ENCODE measurements at places on chromosomes 7 and 10.

DNA sequence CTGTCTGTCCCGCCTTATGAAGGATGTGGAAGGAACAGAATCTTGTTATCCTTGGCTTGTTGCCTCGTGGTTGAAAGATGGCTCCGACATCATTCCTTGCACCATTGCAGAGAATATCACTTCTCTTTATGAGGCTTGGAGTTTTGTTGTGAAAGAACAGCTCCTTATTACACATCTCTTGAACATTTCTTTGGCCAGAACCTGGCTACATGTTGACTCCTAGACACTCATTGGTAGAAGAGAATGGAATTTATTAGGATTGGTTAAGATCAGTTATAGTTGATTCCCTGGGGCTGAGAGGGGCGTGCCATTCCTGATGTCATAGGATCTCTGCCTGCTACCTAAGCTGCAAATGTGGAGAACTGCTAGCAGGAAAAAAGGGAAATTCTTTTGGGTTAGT is 180.5 kb upstream of the CTBP2 start:
- DNase-seq: no peak

GRCh38 chr10:20988357-20988983 is 91.4 kb upstream of the NEBL start:
- no peak for DNase-seq

DNA sequence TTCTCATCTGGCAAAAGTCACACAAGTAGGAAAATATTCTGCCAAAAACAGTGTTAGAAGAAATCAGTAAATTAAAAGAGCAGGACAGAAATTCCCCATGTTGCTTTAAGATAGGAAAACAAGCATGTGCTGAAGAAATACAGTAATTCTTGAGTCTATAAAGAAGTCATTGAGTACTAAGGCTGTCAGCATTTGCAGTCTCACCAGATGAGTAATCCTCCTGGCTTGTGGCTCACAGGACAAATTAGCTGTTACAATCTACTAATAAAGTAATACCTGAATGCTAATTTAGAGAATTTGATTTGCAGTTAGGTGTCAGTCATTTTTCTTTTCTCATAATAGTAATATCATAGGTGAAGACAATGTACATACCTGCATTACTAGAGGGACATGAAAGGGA is 1158.9 kb upstream of the CELF2 start:
- DNase-seq: no peak

DNA sequence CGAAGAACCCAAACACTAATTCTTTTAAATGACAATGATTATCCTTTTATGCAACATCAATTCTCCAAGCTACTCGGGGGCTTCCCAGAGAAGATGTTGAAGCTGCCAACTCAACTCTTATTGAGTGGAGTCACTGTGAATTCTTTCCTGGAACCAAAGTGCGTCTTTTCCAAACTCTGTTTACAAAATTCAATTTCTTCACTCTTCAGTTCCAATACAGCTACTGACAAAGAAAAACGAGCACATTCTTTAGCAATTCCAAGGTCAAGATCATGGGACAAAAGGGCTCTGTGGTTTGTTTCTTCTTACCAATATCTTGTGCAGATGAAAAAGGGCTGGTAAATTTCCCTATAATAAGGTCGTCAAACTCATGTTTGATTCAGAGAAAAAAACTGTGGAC is 74.2 kb downstream of the FAS start:
- DNase-seq: no peak

GRCh38 chr7:102080019-102080433 is 206.6 kb upstream of the SH2B2 start:
- no peak for DNase-seq

DNA sequence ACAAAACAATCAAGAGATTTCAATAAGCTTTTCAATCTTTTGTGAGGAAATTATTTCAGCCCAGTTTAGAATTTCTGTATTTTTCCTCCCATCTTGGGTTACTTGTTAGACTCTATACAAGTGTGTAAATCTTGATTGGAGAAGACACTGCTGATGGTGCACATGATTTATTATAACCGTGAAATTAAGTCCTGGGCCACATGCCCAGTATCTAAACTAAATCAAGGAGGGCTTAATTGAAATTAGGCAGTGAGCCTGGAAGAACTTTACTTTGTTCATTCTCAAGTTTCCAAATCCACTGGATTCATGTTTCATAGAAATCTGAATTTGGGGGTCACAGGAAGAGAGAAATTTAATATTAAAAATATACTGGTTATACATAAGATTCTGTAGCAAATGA is 44.5 kb downstream of the CSTF2T start:
- no peak for DNase-seq

- no peak for DNase-seq
These were observed 561.0 kb upstream of the ANKRD30A start for GRCh38 chr10:36564433-36564832.

DNA sequence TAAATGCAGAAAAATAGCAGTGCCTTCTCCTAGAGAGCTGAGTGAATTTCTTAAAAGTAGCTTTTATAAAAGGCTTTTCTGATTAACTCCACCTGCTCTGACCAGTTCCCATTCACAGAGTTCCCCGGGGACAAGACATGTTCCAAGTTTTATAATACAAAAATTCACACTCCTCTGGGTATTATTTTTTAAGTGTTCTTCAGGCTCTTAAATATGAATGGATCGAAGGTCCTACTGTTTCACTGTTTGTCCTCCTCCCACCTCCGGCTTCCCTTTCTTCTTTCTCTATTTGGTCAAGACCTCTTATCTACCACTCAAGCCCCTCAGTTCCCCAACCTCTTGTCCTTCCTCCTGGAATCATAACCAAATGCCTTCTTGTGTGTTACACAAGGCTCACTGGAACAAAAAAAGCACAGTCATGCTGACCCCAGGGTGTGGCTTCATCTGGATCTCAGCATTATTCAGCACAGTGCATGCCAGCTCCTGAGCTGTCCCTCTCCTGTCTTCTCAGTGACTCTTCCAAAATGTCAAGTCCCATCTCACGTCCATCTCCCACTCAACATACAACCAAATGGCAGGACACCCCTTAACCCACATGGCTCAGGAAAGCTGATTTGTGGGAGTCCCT is 222.4 kb downstream of the SORCS1 start:
- DNase-seq: no peak

DNA sequence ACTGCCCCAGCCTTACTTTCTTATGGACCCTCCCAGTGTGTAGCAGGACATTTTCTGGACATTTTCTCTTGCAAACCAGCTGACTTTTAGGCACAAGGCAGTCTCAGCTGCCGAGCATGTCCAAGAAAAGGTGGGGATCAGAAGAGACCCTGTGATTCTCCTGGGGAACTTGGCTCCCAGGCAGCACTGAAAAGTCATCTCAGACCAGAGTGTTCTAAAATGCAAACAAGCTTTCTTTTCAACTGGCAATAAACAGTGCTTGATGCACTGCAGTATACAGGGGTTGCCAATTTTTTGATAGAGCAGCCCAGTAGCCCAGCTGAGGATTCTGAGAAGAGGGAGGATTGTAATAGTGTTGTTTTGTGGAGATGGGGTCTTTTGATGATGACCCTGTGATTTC is 168.0 kb upstream of the PHYHIPL start:
- no peak for DNase-seq

DNA sequence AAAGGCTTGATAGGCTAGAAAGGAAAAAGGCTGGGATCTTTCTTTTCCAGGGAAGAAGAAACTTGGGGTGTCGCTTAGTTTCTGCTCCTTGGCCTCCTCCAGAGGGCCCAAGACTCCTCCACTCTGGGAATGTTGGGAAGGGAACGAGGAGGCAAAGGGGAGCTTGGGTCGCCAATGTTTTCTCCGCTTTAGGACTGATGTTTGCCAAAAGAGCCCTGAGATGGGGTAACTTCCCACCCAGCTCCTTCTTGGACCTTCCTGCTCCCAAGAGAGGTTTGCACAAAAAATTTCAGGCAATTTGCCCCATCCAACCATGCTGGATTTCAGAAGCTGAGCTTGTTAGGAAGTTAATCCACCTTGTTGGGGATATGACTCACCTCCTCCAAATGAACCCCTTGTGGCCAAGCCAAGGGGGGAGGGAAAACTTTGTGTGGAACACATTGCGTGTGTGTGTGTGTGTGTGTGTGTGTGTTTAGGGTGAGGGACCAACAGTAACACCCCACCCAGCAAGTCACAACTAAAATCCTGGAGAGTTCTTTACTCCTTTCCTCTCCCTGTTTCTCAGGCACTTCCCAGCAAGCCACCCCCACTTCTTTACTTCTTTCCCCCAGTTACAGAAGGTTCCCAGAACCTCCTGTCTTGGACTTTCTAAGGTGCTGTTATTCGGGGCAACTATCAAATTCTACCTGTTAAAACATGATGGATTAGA is 8.7 kb upstream of the HOXA2 start:
- DNase-seq: no peak

GRCh38 chr7:152513861-152514770 is 78.3 kb upstream of the KMT2C start:
- DNase-seq: no peak

DNA sequence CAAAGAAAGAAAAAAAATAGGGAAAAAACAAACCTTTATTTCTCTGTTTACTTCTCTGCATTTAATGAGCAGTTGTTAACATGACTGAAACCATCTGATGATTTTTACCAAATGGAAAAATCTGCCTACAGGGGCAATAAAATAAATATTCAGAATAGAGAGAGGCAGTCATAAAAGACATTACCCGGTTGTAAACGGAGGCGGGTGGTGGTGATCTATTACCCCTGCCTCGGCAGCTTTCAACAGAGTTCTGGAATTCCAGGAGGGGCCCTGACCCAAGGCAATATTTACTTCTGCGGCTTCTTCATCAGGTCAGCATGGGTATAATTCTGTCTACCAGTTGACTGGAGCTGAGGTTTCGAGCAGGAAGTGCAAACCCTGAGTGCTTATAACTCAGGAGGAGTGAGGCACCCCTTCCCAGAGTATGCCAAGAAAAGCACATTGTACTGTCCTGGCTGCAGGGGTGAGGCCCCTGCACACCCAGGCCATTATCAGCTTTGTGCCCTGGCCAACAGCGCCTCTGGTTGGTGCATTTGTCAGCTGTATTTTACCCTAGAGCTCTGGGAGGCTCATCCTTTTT is 8.2 kb upstream of the CXCL12 start:
- DNase-seq: no peak

- no peak for DNase-seq
These were observed 357.1 kb downstream of the PCLO start for GRCh38 chr7:82805527-82805960.

DNA sequence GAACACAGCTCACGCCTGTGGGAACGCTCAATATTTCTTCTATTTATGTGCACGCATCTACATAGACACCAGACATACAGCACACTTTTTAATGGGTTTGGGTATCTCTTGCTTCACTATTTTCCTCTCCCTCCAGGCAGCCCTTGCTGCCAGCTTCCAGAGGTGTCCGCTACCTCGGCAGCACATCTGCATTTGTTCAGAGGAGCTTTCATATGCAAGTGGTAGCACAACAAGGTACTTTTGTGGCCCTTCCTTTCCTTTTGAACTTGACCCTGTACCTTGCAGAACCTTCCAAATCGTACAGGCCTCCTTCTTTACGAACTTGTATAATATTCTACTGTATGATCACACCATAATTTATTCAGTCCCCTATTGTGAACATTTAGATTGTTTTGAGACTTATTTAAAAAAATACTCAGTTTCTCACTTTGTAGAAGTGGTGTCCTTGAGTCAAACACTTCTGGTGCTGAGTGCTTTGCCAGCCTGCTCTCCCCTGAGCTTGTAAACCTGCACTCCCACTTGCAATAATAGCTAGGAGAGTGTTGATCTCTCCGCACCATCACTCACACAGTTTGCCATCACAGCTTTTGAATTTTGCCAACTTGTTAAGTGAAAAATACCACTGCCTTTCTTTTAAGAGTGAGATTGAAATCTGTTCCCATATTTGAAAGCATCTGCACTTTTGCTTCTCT is 106.0 kb upstream of the ZNF32 start:
- no peak for DNase-seq

GRCh38 chr10:98268694-98269431 is 869 bp upstream of the LOXL4 start:
- no peak for DNase-seq

- no peak for DNase-seq
These were observed 57.7 kb downstream of the PTPRE start for GRCh38 chr10:127964621-127965020.

- DNase-seq: no peak
These were observed 3.5 kb downstream of the INPP5A start for GRCh38 chr10:132541129-132541528.

GRCh38 chr7:17493446-17493845 is 195.0 kb downstream of the AHR start:
- DNase-seq: no peak

DNA sequence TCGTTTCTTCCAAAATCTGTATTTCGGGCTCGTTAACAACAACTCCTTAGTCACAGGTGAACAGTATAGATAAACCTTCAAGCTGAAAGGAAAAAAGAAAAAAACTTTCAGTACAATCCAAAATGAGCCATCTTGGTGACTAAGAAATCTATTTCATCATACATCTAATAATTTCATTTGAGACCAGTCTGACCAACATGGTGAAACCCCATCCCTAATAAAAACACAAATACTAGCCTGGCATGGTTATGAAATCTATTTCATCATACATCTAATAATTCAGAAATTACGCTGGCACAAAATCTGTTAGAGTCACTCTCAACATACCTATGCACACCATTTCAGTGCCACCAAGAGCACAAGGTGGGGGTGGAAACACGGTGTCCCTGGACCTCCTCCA is 8.8 kb downstream of the DCLRE1C start:
- DNase-seq: no peak

- no peak for DNase-seq
These were observed 39.9 kb downstream of the OGDH start for GRCh38 chr7:44646176-44646920.

GRCh38 chr10:101238732-101239105 is 9.5 kb upstream of the LBX1 start:
- no peak for DNase-seq

GRCh38 chr10:66307826-66308225 is 618.0 kb upstream of the LRRTM3 start:
- no peak for DNase-seq

GRCh38 chr10:51765284-51765971 is 66.0 kb upstream of the CSTF2T start:
- no peak for DNase-seq

- DNase-seq: no peak
These were observed 51.3 kb upstream of the SEPTIN7 start for GRCh38 chr7:35749556-35749955.

DNA sequence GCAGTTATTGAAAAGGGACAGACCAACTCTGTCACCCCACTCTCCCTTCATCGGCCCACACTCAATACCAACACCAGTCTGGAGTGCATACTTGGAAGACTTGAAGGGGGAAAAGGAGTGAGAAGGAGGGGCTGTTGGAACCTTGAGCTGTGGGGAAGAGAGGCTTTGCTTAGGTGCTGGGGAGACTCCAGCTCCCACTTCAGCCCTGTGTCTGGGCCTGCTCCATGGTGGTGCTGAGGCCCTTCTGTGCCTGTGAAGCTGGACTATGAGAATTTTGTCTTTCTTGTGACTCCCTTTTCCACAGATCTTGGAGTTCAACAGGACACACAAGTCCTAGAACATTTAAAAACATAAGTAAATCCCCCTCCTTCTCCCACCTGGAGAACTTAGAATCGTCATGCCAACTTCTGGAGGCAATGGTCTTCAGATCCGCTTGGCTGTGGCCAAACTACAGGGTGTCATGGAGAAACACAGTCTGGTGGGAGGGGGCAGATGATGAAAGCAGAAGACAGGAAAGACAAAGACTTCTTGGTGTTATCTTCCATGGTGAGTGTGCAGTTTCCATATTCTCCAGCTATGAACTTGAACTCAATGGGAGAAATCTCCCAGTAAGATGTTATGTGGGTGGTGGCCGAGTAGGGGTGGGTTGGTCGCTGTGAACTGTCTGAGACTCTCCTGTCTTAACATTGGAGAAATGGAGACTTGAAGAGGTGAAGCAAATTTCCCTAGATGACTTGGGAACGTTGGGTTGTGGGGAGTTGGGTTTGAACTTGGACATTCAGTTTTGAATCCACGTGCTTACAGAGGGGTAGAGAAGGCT is 18.4 kb upstream of the GIMAP8 start:
- no peak for DNase-seq

- no peak for DNase-seq
These were observed 30.4 kb upstream of the DGKI start for GRCh38 chr7:137877027-137877675.
